Urinary bladder (tissue), 4 donors: ENCODE measurements at places on chromosomes 12 and 14.

- no peak for DNase-seq
Measured at GRCh38 chr12:54431911-54432814, 13.1 kb upstream of the ITGA5 start.

DNA sequence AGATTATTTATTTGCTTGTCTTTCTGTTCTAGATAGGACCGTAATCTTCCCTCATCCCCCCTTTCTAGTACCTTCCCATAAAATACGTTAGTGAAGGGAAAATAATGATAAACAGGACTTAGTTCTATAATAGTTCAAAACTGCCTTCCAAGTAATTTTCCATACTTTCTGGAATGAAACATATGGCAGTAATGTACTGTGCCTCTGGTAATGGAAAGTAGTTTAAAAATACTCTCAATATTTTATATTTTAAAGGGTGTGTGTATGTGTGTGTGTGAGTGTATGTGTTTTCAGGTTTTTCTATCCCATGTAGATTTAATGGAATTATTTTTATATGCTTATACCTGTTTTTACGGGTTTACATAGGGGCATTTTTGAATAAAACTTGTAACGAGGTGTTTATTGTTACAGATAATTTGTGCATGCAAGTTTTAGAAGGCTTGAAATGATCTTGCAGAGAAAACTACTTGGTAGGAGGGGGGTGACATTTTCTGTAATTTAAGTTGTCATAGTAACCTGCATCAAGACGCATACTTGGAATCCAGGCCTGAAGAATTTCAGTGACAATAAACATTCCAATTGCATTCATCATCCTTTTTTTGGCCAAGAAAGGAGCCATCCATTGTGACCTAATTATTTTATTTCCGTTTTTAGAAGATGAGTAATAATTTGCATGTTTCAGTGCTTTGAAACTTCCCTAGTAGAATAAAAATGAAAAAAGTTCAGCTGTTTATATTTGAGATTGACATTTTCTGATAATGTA lies 38.9 kb downstream of the RASSF8 start:
- no peak for DNase-seq

- DNase-seq, result no peak
Measured at GRCh38 chr12:53074999-53075370, 4.2 kb downstream of the SPRYD3 start.

- no peak for DNase-seq
Measured at GRCh38 chr12:132145334-132145733, 1.1 kb downstream of the NOC4L start.

- DNase-seq, result no peak
Measured at GRCh38 chr14:63895510-63895909, 42.7 kb downstream of the SYNE2 start.

DNA sequence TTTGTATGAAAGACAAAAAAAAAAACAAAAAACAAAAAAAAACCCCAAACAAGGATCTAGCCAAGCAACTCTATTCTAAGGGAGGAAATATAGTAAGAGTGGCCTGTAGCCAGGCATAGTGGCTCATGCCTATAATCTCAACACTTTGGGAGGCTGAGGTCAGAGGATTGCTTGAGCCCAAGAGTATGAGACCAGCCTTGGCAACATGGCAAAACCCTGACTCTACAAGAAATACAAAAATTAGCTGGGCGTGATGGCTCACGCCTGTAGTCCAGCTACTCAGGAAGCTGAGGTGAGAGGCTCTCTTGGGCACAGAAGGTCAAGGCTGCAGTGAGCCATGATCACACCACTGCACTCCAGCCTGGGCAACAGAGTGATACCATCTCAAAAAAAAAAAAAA lies 47.9 kb downstream of the TMEM117 start:
- no peak for DNase-seq

DNA sequence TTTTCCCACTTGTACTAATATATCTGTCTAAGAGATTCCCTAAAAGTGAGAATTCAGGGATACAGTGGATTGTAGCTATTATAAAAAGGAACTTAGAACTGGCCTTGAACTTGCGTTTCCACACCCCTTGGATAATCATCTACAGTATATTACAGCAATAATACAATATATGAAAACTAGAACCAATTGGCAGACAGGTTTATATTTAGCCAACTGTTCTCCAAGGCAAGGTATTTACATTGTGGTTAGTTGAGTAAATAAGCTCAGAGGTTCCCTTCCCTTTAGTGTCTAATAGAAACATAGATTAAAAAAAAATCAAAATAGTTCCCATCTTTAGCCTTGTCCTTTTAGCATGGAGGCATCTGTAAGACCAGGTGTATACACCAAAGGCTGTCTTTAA lies 42.1 kb downstream of the LIMA1 start:
- DNase-seq, result no peak

GRCh38 chr14:106551265-106551664 lies 1024.9 kb downstream of the TMEM121 start:
- no peak for DNase-seq

DNA sequence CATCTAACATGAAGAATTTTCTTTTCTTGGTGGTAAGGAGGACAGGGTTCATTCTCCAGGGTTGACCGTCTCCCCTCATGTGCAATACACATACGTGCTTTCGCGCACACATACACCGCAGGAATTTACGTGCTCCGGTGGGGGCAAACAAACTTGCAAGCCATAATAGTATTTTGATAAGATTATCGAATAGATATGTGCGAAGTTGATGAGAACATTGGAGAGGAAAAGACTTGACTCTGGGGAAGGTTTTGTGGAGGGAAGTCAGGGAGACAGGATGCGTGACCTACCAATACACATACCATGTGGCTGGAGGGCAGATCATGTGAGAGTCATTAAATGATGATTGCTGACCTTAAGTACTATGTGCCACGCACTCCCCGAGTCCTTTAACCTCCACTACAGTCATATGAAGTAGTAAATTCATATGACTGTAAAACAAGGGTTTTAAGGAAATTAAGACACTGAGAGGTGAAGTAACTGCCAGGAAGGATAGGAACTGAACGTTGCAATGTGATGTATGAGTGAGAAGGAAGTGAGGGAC lies 921 bp downstream of the RAD51B start:
- DNase-seq, result no peak

GRCh38 chr12:92601680-92602079 lies 101.1 kb upstream of the PLEKHG7 start:
- no peak for DNase-seq
